Stimulated activated CD4-positive, alpha-beta T cell treated with anti-CD3 and anti-CD28 coated beads, Interleukin-12 subunit alpha, Interleukin-12 subunit beta, amount 100 ng/mL, for 4 hours (primary cell): ENCODE measurements at places on chromosomes 3 and 15.

DNA sequence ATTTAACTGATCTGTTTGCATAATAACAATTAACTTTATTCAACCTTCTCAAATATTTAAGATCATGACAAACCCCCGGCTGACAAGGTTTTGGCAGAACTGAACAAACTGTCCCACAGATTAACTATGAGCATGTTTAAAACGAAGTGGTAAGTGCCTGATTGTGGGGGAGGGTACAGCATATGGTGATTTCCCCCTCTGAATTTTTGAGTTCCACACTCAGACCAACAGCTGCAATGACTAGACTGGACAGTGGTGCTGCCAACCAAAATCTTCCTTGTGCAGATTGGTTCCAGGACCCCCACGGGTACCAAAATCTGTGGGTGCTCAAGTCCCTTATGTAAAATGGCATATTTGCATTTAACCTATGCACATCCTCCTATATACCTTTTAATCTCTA is 449.5 kb downstream of the SHQ1 start:
- no peak for DNase-seq

GRCh38 chr15:68550498-68551295 is 28.1 kb upstream of the CORO2B start:
- DNase-seq = peak; percentile 76

DNA sequence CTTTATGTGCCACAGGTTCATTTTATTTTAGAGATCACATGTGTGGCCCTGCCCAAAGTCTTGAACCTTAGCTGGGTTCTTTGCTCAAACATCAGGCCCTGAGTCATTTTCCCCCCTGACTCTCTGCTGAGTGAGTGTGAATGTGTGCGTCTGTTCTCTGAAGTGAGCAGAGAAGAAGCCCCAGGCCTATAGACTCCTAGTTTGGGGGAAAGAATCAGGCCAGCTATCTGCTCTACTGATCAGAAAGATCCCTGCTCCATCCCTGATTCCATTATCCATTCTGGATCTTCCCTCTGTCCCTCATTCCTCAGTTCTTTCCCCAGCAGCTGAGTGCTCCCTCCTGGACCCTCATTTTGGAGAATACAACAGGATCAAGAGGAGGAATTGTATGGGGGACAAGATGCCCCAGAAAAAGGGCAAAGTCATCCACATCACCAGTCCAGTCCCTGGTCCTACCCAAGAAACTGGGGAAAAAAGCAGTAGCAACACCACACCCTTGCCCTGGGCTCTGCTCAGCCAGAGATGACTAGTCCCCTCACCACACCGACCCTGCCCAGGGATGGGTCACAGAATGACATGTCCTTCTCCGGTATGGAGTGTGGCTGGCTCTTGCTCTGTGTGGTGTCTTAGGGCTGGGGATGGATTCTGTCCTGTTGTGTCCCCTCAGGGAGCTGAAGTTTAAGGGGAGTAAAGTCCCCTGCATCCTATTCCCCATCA is 3.2 kb downstream of the DUOX1 start:
- no peak for DNase-seq

DNA sequence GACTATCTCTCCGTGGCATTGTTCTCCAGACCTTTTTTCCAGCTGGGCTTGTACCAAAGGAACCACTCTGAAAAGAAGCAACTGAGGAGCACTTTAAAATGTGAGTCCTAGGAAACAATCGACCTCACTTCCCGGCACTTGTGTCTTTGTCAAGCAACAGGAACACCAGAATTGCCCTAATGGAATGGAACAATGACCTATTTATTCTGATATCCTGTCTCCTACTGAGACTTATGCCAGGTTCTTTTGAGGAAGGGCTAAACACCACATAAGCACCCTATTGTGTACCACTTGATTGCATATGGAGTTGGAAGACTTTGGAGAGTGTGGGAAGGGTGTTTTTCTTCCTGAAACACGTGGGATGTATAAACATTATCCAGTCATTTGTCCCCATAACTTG is 56.8 kb upstream of the TGFBR2 start:
- DNase-seq = no peak

- DNase-seq = no peak
Measured at GRCh38 chr3:41116851-41117250, 82.5 kb upstream of the CTNNB1 start.
